ENCODE measurements at places on chromosomes 3 and 15.

GRCh38 chr15:98654790-98655360 lies 6.5 kb downstream of the IGF1R start:
- no peak for DNase-seq

GRCh38 chr15:97968380-97968779 lies 7.9 kb downstream of the ARRDC4 start:
- DNase-seq, result no peak

GRCh38 chr3:23805210-23805632 lies 534 bp upstream of the UBE2E1 start:
- DNase-seq, result no peak

DNA sequence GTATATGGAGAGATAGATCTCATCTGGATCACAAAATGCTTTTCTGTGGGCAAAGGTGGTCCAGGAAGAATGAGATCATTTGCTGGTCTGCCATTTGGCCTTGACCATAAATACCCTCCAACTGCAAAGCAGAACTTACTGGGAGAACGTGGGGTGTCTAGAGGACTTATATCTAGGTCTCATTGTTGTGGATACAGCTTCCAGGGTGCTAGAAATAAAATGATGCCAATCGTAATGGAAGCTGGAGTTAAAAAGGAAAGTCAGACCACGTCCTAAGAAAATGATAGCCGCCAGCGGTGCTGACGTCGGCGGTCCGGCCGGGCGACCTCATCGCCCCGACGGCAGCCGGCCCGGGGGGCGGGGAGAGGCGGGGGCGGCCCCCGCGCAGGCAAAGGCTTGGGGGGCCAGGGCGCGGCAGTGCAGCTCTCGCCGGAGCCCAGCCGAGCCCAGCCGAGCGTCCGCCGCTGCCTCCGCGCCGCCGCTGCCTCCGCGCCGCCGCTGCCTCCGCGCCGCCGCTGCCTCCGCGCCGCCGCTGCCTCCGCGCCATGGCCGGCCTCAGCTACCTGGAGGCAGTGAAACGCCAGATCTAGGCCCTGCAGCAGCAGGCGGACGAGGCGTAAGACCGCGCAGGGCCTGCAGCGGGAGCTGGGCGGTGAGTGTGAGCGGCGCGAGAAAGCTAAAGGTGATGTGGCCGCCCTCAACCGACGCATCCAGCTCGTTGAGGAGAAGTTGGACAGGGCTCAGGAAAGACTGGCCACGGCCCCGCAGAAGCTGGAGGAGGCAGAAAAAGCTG lies 89.5 kb downstream of the EOMES start:
- DNase-seq, result peak; percentile 9

DNA sequence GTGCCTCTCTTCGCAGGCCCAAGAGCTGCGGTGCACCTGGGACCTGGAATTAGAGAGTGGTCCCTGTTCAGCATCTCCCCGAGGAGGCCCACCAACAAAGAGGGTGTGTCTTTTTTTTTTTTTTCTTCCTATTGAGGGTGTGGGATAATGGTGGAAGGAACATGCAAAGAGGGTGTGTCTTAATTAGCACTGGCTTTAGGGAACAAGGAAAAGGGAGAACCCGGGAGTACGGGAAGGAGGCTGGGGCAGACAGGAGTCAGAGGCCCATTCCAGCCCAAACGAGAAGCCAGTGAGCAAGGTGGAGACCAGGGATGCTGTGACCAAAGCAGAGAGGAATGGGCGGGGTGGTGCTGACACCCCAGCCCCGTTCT lies 429 bp upstream of the LOXL1 start:
- peak; percentile 12 for DNase-seq

- no peak for DNase-seq
These were observed 5.3 kb downstream of the RBM15B start for GRCh38 chr3:51396401-51396800.

DNA sequence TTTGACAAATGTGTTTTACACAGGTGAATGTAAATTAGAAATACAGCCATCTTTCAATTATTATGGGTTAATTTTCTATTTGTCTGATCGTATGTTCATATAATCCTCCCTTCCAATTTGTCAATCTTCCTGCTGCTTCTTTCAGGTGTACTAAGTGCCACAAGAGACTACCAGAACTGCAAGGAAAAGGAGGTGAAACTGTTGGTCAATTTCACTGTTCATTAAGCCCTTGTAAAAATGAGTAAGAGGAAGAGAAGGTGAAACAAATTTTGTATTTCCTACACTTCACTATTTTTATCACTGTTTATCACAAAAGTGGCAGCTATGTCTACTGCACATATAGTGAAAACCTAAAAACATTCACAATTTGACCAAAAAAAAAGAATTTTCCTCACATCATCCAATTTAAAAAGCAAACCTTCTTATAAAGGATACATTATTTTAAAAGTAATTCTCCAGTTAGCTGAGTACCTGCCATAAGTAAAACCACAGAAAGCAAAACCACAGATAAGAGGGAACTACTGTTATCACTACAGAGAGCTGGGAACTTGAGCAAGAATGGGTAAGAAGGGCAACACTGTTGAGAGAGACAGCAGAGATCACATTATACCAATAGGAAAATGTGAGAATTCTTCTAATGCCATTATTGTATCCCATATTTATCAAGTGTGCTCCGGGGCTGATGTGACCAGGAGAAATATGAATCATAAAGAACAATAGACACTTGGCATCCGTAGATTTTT lies 163.0 kb downstream of the TBC1D5 start:
- no peak for DNase-seq

DNA sequence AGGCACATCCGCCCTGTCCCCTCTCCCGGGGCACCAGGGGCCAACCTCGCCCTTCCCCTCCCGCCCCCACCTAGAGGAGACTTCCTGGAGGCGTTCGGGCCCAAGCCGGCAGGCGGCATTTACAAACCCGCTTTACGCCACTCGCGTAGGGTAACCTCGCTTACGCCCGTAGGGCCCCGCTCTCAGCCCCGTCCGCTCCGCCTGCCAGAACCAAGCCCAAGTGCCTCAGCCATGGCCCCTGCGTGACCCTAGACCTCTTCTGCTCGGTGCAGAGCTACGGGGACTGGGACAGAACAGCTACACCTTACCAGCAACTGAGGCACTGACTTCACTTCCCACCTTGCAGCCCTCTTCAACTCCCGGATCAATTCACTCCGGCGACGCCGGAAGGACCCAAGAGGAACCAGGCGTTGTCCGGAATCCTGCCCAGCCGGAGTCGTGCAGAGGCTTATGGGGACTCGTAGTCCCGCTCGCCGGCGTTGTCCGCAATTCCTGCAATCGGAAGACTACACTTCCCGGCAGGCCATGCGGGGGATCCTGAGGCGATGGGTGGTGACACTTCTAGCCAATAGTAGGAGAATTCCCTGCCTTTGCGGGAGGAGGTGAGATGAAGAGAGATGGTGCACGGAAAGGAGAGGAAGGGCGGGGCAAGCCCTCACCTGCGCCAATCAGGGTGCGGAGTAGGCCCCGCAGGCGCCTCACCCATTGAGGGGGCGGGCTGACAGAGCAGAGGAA lies at the start of gene PDCD10:
Gene PDCD10, minus strand, starts transcription at position 395 of the 735 bp plus-strand sequence. CDS start 14,735 bp downstream, outside the sequence.
- peak; percentile 98 for DNase-seq

GRCh38 chr3:37994639-37994972 lies 4.0 kb downstream of the VILL start:
- DNase-seq, result no peak

- no peak for DNase-seq
These were observed 349.2 kb downstream of the NAALADL2 start for GRCh38 chr3:175208326-175208725.

DNA sequence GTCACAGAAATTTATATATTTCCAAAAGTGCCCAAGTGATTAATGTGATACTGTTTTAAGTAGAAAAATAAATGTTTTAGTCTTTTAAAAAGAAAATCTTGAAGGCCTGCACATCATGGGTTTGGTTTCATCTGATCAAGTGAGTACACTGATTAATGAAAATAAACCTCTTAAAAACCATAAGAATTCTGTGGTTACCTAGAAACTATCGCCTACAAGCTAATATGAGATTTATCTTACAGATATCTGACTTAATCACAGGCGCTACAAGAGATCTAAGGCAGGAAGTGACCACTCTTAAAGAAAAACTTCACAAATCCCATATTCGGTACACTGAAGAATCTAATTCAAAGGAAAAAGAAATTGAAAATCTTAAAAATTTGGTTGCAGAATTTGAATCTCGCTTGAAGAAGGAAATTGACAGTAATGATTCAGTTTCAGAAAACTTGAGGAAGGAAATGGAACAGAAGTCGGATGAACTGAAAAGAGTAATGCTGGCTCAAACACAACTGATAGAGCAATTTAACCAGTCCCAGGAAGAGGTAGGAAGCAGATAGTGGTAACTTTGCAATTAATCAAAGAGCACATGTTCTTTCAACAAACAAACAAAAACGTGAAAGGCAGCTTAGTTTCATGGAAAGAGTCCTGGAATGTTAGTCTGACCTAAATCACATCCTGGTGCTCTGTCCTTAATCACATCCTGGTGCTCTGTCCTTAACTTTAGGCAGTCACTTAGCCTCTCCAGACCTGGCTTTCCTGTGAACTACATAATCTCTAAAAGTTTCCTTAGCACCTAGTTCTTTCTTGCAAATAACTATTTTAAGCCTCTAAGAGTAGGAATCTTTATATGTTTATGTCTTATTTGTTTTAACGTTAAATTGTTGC lies 131.8 kb downstream of the CCNL1 start:
- DNase-seq, result no peak

- no peak for DNase-seq
These were observed 33.3 kb downstream of the ZMAT3 start for GRCh38 chr3:179038216-179038898.

DNA sequence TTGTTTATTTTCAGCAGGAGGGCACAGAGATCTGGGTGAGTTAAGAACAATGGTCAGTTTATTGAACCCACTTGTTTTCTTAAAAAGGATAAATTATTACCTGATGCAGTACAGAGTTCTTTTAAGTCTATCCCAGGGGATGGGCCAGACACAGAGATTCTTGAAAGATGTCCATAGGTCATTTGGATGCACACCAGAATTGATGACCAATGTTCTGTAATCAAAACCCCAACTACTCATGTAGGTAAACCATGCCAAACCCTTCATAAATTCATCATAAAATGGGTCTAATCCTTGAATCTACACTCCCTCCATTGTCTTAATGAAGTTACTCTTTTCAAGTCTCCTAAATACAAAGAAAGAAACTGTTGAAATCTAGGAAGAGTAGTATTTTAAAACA lies 273.0 kb upstream of the COL8A1 start:
- no peak for DNase-seq

DNA sequence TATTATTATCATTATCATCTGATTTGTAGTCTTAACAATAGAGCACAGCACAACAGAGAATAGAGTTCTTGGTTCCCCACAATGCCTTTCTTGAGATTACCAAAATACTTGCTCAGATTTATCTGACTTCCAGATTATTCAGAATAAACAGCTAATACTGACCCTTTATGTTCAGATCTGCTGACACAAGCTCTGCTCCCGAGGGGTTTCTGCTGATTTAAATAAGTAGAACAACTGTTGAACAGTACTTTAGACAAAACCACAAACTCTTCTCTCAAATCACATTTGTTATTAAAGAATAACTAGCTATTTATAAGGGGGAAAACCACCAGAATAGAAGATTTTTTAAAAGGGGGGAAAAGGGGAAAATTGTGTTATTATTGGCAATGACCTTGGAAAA lies 380.2 kb upstream of the ATP11B start:
- no peak for DNase-seq

- no peak for DNase-seq
These were observed 285.6 kb downstream of the UACA start for GRCh38 chr15:70477750-70478250.

- no peak for DNase-seq
These were observed 81.8 kb upstream of the THBS1 start for GRCh38 chr15:39499042-39499441.

GRCh38 chr15:62365795-62366442 lies 200.8 kb upstream of the C2CD4B start:
- DNase-seq, result peak; percentile 29

GRCh38 chr15:74653426-74654102 lies 37.9 kb downstream of the CLK3 start:
- no peak for DNase-seq

GRCh38 chr3:50241713-50242380 lies 5.8 kb downstream of the GNAI2 start:
- no peak for DNase-seq

GRCh38 chr3:114994554-114995341 lies 152.3 kb downstream of the ZBTB20 start:
- DNase-seq, result no peak

DNA sequence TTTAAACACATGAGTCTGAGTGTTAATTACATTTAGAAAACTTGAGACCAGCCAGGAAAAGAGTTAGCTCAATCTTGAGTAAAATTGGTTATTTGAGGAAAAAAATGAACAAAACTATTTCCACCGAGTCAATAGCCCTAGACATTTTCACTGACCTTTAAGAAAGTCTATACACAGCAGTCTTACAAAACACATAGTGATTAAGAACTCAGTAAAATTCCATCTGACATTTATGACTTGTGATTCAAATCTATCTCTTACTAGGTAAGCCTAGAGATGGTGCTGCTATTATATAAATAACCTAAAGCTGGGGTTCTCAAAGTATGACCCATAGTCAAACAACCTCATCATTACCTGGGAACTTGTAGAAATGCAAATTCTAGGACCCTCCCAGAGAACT lies 109.1 kb upstream of the COL8A1 start:
- no peak for DNase-seq

GRCh38 chr15:56468401-56468800 lies 3.5 kb upstream of the MNS1 start:
- no peak for DNase-seq

GRCh38 chr3:120450600-120451271 lies at the start of gene FSTL1:
Gene FSTL1, minus strand, starts transcription at chr3:120450992. Its CDS starts 246 bp downstream, at chr3:120450746.
- no peak for DNase-seq

DNA sequence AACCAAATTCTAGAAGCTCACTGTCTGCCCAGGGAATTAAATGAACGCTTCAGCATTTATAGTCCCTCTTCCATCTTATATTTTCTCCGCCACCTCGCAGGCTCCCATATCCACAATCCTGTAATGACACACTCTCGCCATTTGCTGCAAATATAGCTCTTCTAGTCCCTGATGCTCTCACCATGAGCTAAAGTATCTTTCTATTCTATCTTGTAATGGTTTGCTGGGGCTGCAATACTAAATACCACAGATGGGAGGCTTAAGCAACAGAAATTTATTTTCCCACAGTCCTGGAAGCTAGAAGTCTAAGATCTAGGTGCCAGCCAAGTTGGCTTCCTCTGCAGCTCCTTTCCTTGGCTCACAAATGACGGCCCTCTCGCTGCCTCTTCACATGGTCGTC lies 106.9 kb upstream of the NPHP3 start:
- no peak for DNase-seq

GRCh38 chr3:65785065-65785645 lies 253.6 kb downstream of the MAGI1 start:
- peak; percentile 6 for DNase-seq

GRCh38 chr15:100716456-100717085 lies 114.2 kb downstream of the ASB7 start:
- no peak for DNase-seq
